ENCODE measurements at places on chromosomes 6 and 20.

- no peak for DNase-seq
Measured at GRCh38 chr6:49300911-49301310, 162.1 kb downstream of the MMUT start.

DNA sequence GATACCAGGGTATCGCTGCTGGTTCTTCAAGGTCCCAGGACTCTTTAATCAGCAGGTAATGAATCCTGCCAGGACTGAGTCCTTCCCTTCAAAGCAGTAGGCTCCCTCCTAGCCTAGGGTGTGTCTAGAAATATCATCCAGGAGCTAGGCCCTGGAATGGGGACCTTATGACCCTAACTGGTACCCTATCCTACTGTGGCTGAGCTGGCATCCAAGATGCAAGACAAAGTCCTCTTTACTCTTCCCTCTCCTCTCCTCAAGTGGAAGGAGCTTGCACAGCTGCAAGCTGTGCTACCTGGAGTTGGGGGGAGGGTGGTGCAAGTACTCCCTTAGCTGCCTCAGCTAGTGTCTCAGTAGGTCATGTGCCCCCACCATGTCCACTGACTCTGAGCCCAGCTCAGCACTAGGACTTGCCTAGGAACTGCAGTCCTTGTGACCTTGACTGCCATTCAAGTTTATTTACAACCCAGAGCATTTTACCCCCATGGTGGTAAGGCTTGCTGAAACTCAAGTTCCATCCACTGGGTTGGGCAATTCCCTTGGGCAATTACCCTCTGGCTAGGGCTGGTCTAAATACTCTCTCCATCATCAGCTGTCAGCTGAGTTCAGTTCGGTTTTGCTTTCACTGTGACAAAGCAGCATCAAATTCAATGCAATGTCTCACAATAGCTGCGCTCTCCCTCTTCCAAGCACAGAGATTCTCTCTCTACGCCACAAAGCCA, 48.4 kb upstream of the TOP1 start:
- DNase-seq: no peak

DNA sequence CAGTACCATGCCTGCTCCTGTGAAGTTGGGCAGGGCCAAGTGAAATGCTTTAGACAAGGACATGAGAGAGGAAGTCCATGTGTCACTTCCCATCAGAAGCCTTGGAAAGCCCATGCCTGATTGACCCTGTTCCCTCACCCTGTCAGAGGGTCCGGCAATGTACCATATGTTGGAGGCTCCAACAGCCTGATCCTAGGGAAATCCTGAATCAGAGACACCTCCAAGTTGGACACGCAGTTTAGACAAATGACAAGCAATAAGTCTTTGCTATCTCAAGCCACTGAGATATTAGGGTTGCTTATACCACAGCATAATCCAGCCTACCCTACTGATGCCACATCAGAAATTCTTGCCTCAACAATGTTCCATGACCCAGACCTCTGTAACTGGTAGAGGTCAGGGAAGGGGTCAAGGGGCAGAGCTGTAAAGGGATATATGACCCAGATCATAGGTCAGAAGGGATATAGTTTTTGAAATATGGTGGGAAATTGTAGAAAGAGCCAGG, 174.8 kb downstream of the HACE1 start:
- DNase-seq: no peak

DNA sequence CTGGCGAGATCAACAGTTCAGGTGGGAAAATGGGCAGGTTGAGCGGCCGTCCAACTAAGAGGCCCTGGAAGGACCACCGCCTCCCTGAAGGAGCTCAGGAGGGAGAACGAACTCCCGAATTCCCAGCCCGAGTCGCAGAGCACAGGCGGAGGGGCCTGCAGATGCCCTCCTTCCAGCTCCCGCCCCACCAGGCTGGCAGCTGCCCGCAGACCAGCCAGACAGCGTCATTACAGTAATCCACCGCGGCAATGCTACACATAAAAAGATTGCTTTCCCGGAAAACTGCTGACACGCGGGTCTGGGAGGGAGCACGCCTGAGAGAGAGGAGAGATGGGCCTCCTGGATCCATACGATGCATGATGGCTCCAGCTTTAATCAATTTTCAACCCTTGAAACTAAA, 30.5 kb upstream of the SLCO4A1 start:
- no peak for DNase-seq

GRCh38 chr6:163466839-163467390, 52.4 kb downstream of the QKI start:
- DNase-seq: no peak
